SHP77 treated with DMSO at 0.1 percent for 48 hours (cell line): ENCODE measurements at places on chromosomes 1 and 21.

GRCh38 chr1:14522926-14523241 is 75.6 kb upstream of the KAZN start:
- no peak for DNase-seq

- no peak for DNase-seq
Observed at GRCh38 chr1:89896105-89896942, 75.5 kb downstream of the LRRC8D start.

DNA sequence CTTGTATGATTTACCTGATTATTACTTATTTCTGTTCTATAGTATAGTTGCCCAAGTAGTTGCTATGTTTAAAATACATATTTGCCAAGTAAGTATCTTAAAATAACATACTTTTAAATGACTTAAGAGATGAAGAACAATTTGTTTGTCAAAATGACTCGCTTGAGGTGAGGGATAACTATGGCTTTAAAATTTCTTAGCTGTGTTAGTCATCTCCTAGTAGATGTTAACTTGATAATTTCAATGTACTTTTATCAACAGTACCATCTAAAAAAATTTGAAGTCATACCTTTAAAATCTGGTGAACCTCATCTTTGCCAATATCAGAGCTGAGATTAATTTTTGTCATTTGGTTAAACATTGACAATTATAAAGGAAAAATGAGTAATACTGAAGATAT is 37.7 kb downstream of the ODR4 start:
- no peak for DNase-seq

- DNase-seq: no peak
Observed at GRCh38 chr1:221294242-221294641, 415.0 kb downstream of the HLX start.

- DNase-seq: no peak
Observed at GRCh38 chr1:19635646-19636045, 8.5 kb upstream of the NBL1 start.

GRCh38 chr1:227943381-227944089 is 4.2 kb downstream of the WNT9A start:
- DNase-seq: no peak
